ENCODE measurements at places on chromosomes 2 and 18.

- no peak for DNase-seq
These were observed 136.9 kb downstream of the PXDN start for GRCh38 chr2:1607236-1607920.

DNA sequence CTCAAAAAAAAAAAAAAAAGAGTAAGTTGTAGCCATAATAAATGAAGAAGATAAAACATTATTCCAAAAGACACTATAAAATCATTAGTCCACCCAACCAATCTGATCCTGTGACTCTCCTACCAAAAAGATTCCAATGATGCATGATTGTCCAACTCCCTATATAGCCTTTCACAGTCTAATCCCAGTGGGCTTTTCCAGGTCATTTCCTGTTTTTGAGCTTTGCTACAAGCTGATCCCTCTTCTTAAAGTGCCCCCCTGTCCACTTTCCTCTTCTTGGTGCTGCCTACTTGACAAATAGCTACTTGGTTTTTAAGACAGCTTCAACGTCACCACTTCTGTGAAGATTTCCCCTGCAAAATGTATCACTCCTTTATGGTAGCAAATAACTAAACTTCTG lies 88.4 kb downstream of the SEMA4F start:
- no peak for DNase-seq

- DNase-seq, result no peak
These were observed 273.1 kb downstream of the SP3 start for GRCh38 chr2:173692068-173692467.

DNA sequence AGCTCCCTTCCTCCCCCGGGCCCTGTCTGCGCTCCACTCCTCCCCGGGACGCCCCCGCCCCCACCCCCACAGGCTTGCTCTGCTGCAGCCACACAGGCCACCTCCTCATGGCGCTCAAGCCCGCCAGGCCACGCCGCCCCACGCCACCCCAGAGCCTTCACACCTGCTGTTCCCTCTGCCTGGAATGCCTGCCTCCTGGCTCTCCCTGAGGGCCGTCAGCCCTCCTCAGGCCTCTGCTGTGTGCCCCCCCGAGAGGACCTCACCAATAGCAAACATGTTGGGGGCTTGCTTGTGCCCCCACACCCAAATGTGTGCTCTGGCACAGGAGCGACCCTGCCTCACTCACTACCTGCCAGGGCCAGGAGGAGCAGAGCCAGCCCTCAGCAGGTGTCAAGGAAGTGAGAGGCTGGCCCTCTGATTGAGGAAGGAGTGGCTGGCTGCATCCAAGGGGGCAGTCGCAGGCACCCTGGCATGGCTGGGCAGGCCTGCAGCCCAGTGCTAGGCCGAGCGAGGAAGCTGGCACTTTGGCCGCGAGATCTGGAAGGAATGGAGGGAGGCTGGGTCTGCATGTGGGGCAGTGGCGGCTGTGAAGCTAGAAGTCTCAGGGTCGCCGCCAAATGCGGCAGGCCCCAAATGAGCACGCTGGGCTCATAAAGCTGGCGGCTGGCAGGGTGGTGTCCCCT lies 86.5 kb downstream of the INHBB start:
- DNase-seq, result no peak

- no peak for DNase-seq
These were observed 138.6 kb upstream of the FHL2 start for GRCh38 chr2:105537466-105537865.

DNA sequence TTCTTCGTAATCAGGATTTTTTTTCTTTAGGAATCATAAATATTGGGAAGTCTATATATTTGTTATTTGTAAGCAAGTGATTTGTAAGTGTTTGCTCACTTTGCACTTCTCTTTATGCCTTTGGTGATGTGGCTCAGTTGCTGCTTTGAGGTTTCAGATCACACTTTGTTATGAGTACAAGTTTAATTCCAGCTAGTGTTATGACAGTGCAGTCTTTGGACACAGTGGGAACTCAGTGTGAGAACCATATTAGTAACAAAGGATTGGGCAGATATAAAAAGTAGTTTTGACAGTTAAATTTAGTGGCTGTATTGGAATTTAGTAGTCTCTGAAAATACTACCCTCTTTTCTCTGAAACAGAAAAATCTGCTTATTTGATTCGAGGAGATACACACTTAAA lies 67.7 kb downstream of the ABI2 start:
- DNase-seq, result no peak

DNA sequence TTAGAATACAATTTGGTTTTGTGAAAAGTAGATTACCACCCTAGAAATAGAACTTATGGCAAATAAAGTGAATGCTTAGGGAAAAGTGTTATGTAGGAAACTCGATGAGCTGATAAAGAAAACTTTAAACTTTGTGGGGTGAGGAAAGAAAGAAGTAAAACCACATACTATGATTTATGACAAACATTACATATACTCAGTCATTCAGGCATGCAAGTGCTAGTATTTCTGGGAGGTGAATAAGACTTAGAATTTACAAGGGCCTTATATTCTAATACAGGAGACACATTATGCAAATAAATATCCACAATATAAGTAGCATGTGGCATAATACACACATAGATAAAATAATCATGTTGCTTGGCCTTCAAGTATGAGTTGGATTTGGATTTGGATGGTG lies 618.1 kb downstream of the XIRP2 start:
- no peak for DNase-seq

DNA sequence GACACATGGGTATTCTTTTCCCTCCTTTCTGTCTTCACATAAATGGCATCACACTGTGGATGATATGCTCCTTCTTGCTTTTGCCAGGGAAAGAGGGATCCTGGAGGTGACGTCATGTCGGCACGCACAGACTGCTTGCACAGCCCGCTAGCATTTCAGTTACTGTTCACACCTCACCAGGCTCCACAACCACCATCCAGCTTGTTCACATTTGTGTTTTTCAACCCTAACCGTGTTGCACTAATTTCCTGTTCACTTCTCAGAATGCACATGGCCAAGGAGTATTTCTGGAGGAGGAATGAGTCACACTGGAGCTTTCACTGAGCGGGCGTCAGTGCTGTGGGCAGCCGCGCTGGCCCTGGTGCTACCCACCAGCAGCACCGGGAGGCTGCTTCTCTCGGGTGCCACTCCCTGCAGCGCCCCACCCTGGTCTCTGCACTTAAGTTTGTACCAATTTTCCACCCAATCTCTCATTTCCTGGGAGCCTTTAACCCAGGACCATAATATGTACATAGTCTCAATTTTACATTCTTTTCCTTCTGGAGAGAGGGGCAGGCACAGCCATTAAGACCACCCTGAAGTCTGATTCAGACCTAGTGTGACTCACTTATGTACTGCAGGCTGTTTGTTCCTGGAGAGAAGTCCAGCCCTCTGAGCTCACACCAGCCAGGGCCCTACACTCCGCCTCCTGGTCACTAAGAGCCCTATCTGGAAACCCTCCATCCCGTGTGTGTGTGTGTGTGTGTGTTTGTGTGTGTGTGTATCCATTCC lies 65.1 kb downstream of the MBP start:
- peak; percentile 67 for DNase-seq

- no peak for DNase-seq
These were observed 450.9 kb upstream of the MYT1L start for GRCh38 chr2:2782007-2782406.
